ENCODE measurements at places on chromosomes 5 and 9.

DNA sequence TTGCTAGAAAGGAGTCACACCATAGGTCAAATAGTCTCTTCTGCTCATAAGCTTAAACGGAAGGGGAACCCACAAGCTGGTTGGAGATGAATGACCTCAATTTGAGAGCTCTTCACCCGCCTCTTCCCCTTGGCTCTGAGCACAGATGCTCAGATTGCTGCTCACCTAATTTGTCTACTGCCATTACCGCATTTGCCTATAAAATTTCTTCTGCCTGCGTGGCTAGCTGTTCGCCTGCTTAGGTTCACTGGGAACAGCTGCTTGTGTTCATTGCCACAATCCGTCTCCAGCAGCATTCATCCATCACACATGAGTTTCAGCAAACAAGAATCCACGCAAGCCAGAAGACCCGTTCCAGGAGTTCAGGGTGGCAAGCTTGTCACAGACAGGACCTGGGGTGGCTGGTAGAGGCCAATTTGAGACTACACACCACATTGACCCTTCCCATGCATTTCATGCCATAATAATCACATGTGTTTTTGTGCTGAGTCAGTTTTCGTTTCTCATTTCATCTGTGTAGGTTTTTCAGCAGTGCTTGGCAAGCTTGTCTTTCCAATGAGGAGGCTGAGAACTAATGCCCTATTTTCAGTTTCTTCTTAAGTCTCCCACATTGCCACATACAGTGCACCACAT, 50.2 kb upstream of the DNAH5 start:
- DNase-seq, result no peak

GRCh38 chr5:176614805-176615478, 5.0 kb upstream of the GPRIN1 start:
- no peak for DNase-seq

DNA sequence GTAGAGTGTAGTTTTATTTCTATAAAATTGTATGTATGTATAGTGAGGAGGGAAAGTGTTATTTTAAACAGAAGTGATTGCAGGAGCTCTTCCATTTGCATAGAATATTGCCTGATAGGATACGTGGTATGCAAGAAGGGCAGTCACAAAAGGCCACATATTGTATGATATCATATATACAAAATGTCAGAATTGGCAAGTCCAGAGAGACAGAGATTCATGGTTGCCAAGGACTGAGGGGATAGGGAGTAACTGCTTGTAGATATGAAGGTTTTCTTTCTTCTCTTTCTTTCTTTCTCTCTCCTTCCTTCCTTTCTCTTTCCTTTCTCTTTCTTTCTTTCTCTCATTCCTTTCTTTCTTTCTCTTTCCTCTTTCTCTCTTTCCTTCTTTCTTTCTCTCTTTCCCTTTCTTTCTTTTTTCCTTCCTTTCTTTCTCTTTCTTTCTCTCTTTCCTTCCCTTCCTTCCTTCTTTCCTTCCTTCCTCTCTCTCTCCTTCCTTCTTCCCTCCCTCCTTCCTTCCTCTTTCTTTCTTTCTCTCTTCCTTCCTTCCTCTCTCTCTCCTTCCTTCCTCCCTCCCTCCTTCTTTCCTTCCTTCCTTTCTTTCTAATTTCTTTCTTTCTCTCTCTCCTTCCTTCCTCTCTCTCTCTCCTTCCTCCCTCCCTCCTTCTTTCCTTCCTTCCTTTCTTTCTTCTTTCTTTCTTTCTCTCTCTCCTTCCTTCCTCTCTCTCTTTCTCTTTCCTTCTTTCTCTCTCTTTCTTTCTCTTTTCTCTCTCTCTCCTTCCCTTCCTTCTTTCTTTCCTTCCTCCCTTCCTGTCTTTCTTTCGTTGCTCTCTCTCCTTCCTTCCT, 24.5 kb upstream of the WDR38 start:
- DNase-seq, result no peak

DNA sequence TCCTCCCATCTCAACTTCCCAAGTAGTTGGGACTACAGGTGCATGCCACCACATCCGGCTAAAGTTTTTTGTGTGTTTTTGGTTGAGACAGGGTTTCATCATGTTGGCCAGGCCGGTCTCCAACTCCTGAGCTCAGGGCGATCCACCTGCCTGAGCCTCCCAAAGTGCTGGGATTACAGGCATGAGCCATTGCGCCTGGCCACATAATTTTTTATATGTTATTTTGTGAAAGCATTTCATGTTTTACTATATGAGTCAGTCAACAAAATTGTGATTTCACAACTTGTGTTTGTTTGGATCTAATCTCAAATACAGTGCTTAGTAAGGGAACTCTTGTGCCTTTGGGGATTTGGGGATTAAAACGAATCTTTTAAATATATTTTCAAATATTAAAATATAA, 20.0 kb upstream of the FAM120AOS start:
- DNase-seq, result no peak

- no peak for DNase-seq
These were observed 508.7 kb upstream of the GRAMD2B start for GRCh38 chr5:125914471-125914870.

- DNase-seq, result no peak
These were observed 8.7 kb upstream of the RASEF start for GRCh38 chr9:83071626-83072025.

GRCh38 chr9:137385061-137385655, 37.8 kb downstream of the EXD3 start:
- no peak for DNase-seq

DNA sequence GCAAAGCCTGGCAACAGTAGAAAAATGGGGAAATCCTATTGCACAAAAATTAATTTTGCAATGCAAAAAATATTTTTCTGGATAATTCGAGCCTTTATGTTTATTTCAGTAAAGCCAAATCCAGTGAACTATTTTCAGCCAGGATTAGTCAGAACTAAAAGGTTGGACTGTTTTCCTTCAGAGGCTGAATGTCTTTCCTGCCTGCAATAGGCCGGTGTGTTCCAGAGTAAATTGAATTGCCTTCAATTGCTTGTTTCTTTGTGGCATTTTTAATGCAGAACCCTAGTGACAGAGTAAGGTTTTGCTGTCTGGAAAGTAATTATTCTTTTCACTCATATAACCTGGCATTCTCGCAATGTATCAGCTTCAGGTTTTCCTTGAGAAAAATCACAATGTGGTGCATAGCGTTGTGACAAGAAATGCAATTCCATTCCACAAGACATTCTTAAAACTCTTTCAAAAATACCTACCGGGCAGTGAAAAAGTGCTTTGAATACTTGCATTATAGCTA, 183.7 kb downstream of the GLIS3 start:
- no peak for DNase-seq

Measured in nucleus accumbens (tissue), 56 donors.